NCI-H774 (cell line): ENCODE measurements at places on chromosomes 12 and 14.

DNA sequence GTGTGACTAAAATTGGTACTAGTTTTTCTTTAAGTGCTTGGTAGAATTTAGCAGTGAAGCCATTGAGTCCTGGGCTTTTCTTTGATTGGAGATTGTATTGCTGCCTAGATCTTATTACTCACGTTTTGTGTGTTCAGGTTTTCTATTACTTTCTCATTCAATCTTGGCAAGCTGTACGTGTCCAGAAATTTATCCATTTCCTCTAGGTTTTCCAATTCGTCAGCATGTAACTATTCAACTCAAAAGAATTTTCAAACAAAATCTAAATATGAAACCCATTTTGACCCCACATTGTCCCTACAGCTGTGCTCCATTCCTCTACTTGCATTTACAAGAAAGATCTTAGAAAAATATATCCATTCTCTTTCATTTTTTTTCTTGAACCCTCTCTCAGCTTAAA is 1613.4 kb upstream of the SEL1L start:
- DNase-seq = no peak

GRCh38 chr12:119704065-119704747 is 36.3 kb downstream of the PRKAB1 start:
- DNase-seq = no peak

DNA sequence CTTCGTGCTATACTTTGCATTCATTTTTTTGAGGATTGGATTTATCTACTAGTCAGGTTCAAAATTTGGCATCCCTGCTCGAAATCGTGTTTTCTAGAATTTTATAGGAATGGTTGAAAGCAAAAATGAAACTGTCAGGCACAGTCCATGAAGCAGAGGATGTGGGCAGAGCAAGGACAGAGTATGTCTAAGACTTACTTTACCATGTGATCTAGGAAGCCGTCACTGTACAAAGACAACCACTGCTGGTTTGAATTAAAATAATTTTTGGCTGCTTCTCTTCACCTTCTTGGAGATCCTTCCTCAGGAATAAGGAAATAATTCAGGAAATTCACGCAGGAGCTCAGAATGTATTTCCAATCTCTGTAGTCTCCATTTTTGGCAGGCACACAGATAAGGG is 31.6 kb upstream of the SGPP1 start:
- DNase-seq = no peak

DNA sequence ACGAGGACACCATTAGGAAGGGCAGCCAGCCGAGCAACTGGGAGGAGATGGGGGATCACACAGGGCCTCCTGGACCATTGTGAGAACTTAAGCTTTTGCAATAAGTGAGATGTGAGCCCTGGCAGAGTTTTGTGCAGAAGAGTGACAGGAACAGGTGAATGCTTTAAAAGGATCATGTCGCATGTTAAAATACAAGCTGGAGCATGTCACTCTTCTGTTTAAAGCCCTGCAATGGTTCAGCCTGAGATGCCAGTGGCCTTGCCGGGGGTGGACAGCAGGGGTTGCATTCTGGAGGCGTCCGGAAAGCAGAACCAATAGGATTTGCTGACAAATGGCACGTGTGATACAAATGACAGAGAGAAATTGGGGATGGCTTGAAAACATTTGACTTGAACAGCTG is 137.5 kb upstream of the RFLNA start:
- no peak for DNase-seq

GRCh38 chr14:79342942-79343341 is 868.4 kb downstream of the DIO2 start:
- DNase-seq = no peak

DNA sequence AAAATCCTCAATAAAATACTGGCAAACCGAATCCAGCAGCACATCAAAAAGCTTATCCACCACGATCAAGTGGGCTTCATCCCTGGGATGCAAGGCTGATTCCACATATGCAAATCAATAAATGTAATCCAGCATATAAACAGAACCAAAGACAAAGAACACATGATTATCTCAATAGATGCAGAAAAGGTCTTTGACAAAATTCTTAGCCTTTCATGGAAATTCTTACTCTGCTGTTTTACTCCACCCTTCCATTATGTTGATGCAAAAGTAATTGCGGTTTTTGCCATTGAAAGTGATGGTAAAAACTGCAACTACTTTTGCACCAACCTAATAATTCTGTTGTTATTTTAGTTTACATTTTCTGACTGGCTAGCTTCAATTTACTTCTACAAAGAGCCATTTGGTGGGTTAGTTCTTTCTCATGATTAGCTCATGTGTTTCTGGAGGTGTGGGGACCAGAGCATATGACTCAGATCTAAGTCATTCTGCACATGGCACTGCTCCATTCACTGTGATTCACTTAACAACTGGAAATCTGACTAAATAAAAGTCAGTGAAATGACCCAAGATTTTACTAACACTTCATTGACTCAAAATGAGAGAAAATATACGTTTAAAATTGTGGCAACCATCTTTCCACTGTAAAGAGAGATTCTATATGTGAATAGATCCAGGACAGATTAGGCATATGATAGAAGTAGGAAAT is 99.9 kb downstream of the TMTC3 start:
- no peak for DNase-seq

DNA sequence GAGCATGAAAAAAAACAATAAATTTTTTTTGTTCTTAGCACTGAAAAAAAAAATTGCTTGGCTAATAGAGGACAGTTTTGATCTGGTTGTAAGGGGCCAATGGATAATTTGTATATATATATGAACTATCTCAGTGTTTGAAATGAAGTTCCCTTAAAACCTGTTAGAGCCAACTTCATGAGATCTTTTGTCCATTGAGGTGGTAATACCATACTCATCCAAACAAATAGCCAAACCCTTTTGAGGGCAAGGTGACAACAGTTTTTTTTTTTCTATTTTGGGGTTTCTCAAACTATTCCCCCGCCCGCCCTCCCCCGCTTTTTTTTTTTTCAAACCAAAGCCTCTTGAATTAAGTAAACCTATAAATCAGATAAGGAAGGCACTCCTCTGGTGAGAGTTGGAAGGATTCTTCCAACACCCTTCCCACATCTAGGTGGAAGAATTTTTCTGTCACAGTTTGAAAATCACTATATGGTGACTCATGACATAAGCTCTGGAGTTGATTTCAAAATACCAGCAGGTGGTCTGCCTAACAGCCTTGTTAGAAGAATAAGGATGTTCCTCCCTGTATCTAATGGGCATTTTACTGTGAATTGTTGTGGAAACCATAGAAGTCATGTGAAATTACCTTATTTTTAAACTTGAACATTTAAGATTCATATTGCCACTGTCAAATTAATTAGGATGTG is 10.2 kb downstream of the ARHGAP5 start:
- DNase-seq = no peak

GRCh38 chr12:72272731-72273498 is 745 bp downstream of the TRHDE start:
- DNase-seq = no peak

- DNase-seq = no peak
Measured at GRCh38 chr14:72652179-72652578, 241.7 kb downstream of the DPF3 start.

DNA sequence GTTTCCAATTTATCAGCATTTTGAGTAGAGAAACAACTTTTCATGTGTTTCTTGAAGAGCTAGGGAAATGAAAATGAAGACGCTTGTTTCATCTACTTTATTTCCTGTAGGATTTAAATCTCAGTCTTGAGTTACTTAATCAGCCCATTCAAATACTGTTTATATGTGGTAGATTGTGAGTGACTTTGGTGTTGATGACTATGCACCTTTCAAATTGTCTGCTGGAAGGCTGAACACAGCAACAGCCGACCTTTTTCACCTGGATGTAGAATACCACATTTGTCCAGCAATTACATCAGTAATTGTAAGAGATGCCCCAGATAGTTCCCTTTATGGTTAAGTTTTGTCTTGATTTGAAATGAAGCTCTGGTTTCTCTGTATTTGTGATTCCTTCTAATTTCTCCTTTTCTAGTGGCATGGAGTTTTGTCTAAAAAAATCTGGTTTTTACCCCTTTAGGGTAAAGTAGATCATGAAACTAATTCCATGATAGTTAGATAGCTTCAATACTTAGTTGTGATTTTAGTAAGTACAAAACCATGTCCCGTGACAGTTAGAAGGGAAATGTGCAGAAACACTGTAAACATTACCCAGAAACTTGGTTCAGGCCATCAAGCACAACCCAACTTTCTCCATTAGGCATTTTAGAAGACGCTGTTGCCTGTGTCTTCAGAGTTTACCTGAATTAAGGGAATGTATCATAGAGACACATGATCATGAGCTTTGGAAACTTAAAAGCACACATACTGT is 165.0 kb downstream of the SRGAP1 start:
- DNase-seq = no peak

DNA sequence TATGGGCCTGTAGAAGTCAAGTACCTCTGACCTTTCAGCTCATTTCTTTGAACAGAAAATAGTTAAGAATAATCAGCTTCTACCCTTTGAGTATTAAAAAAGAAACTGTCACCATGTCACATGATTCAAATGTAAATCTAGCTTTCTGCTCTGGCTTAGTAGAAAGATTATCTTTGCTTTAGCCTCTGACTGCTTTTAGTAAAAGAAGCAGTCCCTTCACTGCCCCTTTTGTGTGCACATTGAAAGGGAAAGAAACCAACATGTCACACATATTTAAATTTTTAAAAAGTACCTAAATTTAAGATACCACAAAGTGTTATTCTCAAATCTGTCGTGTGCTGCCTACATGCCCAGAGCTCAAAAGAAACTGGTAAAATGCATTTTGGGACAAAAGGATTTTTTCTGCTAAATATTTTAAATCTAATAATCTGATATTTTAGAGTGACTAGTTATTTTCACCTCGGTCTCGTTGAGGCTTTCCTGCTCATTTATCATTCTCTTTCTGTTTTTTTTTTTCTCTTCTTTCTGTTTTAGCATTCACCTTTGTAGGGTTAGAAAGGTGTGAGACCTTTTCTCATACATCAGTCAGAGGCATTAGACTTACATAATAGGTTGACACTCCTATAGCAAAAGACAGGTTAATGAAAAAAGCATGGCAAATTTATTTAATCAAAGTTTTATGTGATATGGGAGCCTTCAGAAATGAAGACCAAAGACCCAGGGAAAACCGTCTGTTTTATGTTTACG is 41.3 kb downstream of the SLC16A7 start:
- DNase-seq = no peak

DNA sequence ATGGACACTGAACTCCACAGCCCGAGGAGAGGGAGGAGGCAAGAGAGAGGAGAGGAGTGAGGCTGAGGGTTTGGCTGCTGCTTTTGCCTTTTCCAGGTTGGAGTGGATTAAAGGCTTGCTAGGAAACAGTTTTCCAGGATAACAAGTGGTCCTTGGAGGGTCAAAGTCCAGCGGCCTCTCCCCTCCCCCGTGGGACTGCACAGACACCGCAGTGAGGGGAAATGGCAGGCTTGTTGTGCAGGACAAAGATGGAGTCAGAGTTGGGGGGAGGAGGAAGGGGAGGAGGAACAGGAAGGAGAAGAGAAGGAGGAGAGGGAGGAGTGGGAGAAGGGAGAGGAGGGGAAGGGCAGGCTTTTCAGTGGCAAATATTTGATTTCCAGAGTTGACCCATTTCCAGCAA is 245.5 kb downstream of the RBM19 start:
- DNase-seq = no peak
